Activated T-helper 1 cell treated with anti-CD3 and anti-CD28 coated beads, Interleukin-12 subunit alpha, Interleukin-12 subunit beta, Interleukin-2, Interleukin-4 antibody, amounts not matched to agents 30 ng/mL and 10 ng/mL and 1 ng/mL, durations not matched to agents 14 hours and 24 hours and 36 hours (primary cell): ENCODE measurements at places on chromosomes 1 and 21.
A peak's percentile ranks its signal among the peaks of the same experiment; 100 is the strongest.

GRCh38 chr1:38256072-38256471 is 209.5 kb upstream of the POU3F1 start:
- DNase-seq, result no peak

DNA sequence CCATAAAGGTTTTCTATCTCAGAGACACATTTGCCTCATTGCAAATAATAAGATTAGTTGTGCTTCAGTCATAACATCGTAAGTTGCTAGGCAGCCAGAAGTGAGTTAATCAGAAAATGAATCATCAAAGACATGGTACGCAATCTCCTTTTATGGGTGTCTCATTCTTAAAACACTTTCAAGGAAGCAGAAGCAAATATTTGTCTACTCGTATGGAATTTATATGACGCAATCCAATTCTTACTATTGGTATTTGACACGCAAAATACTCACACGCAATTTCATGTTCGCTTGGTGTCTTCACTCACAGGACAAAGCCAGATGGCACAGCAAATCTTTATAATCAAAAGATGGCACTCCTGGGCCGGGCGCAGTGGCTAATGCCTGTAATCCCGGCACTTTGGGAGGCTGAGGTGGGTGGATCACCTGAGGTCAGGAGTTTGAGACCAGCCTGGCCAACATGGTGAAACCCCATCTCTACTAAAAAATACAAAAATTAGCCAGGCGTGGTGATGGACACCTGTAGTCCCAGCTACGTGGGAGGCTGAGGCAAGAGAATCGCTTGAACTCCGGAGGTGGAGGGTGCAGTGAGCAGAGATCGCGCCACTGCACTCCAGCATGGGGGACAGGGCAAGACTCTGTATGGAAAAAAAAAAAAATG is 56.4 kb downstream of the HLCS start:
- no peak for DNase-seq

DNA sequence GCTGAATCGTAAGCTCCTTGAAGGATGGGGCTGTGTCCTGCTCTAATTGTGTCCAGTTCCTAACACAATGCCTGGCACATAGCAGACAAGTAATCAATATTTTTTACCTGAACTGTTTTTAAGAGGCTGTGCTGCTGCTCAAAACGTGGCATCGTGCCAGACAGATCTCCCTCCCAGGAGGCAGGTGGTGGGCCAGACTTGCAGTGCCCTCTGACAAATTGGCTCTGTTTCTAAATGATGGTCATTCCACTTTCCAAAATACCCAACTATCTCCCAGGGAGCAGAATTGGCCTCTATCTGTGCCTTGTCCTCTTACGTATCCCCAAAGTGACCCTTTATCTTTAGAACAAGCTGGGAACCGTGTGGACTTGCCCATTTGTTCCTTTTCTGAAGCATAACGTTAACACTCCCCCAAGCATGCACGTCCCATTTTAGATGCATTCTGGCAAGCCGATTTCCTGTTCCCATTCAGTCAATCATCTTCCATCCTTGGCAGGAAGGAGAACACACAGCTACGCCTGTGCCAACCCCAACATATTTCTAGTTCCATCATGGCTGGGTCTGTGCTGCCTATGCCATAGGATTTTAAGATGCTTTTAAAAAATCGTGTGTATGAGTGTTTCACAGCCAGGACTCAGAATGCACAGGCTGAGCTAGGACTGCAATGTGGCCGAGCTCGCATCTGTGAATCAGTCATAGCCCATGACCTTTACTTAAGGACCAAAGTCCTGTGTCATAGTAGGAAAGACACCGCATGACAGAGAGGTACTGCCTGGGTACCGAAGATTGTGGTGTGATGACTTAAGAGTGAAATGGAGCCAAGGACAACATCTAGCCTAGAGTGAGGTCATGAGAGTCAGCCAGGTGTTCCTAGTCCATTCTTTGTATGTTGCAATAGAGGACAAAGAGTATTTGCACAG is 408.6 kb downstream of the PRDM2 start:
- no peak for DNase-seq

GRCh38 chr1:24098943-24099638 is 12.8 kb downstream of the MYOM3 start:
- no peak for DNase-seq

- no peak for DNase-seq
These were observed 95.9 kb downstream of the KCNJ15 start for GRCh38 chr21:38352536-38353219.

GRCh38 chr1:47514229-47514628 is 76.4 kb downstream of the FOXD2 start:
- DNase-seq, result no peak

- no peak for DNase-seq
These were observed 40.2 kb downstream of the LGR6 start for GRCh38 chr1:202233804-202234203.

DNA sequence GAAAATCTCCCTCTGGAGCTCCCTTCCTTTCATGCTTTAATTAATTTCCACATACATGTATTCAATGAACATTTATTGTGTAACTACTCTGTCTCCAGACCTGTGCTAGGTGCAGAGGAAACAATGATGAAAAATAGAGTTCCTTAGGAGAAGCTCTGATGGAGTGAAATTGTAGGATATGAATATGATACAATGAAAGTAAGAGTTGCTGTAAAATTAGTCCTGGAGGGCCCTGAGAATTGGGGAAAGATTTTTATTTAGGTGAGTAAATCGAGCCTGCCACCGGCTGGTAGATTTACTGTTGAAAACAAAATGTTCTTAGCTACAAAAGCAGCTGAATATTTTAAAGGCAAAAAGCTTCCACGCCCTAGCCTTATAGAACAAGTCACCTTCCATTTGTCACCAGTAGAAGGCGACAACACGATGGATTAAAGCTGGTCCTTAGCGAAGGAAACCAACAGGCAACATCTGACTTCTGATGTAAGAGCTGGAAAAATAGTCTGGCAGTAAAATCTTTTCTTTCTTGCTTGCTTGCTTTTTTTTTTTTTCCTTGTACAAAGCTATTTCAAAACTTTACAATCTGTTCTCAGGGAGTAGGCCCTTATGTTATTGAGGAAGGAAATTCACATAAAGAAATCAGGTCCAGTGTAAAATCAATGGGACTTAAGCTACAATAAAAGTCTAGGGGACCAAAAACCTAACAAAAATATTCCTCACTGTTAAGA is 82.0 kb upstream of the ROR1 start:
- DNase-seq, result peak; percentile 4

DNA sequence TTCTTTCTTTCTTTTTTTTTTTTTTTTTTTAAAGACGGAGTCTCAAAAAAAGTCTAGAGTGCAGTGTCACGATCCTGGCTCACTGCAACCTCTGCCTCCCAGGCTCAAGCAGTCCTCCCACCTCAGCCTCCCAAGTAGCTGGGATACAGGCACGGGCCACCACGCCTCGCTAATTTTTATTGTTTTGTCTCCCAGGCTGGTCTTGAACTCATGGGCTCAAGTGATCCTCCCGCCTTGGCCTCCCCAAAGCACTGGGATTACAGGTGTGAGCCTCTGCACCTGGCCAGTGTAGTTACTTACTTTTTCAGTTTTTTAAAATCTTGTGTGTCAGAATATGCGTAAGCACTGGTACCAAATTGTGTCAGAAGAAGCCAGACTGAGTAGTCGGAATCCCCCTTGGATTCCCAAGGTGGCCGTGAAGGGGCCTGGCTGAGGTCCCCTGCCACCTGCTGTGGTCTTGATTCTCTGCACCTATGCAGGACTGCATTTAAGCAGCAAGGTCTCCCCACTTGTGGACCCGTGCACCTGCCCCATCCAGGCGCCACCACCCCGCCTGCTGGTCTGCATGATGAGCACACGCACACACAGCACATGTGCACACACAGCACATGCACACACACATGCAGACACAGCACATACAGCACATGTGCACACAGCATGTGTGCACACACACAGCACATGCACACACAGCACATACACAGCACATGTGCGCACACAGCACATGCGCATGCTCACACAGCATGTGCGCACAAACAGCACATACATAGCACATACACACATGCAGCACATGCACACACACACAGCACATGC is 47.5 kb downstream of the PCNT start:
- no peak for DNase-seq

DNA sequence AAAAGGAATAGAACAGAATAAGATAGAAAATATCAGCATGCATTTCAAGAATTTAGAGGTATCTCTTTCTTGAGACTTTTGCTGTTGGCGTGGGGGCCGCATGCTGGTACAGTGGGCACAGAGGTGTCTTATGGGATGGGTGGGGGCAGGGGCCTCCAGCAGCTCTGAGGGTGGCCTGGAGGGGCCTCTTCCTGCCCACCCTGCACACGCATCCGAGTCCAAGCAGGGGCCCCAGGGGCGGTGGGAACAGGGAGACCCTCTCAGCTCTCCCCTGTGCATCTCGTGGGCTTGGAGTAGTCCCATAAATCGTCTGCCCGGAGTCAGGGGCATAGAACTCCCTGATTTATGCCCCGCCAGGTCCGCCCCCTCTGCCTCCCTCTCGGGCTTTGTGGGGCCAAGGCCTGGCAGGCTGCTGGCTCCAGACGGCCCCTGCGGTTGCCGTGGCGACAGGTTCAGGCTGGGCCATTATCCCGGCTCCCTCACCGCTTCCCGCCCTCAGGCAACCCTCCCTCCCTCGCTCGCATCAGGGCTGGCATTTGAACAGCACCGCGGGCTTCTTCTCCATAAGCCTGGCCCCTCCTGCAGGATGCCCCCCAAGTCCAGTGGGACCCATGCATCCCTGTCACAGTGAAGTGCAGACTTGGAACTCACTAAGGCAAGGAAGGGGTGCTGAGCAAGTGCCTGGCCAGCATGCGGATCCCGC is 133.2 kb upstream of the ZBTB40 start:
- no peak for DNase-seq

- no peak for DNase-seq
These were observed 231.0 kb upstream of the JUN start for GRCh38 chr1:59014827-59015226.

DNA sequence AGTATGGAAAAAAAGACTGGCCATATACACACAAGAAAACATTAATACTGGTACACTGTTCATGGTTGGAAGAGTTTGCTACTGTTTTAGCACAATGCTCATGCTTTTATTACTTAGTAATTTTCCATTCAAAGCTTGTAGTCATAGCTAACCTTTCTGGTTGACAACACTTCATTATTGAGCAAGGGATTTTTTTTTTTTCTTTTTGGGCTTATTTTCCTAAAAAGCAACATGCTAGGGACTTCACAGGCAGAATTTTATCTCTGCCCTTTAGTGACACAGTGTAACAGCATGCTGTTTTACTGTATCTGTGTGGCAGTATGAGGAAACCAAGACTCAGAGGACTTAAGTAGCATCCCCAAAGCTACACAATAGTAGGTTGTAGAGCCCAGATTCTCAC is 58.5 kb downstream of the FGGY start:
- no peak for DNase-seq

DNA sequence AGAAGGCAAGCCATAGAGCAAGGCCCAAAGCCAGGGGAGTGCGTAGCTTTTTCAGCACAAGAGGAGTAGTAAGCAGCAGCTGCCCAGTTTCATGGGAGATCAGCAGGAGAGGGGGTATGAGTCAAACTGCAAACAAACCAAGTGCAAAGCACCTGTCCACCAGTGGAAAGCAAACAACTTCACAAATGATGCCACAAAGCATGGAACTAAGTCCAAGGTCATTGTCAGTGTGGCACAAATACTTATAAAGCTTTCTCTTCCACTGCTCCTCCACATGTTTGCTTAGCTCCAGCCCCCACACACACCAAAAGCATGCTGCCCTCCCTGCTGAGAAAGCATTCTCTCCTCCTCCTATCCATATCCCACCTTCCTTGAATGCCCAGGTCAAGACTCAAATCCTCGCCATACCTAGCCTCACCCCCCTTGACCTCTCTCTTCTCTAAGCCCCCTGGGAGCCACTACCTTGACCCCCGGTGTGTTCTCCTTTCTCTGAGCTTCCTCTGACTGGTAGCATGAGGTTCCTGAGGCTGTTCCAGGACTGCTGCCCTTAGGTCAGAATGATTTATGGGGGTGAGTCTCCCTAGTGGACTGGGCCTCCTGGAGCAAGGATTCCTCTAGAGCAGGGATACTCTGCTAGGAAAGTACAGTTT is 70.4 kb downstream of the DMAP1 start:
- DNase-seq, result no peak

GRCh38 chr1:193131266-193131860 is 9.5 kb downstream of the CDC73 start:
- no peak for DNase-seq

DNA sequence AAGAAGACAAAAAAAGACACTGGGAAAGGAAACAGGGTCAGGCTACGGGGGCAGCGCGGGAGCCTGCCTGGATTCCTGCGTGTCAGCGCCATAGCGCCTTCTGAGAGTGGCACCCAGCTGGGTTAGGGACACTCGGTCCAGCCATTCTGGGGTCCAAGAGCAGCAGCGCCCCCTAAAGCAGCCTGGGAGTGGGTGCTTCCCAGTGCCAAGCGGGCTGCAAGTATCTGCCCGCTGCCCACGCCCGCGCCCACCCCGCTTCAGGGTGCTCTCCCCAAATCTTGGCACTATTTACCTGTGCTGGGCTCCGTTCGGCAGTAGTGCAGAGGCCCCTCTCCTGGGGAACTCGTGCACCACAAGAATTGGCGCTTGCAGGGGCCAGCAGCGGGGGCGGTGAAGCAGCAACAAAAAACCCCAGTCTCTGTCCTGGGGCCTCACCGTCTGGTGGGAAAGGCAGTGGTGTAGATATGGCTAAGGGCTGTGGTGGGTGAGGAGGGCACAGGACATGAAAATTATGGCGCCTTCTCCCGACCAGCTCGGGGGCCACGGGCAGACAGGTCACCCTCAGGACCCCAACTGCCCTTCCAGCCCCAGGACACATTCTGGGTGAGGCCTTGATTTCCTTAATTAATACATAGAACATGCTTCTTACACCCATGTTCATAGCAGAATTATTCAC is 24.1 kb upstream of the LBR start:
- no peak for DNase-seq

- DNase-seq, result no peak
These were observed 21.5 kb downstream of the NDUFS5 start for GRCh38 chr1:39047374-39048229.

- DNase-seq, result no peak
These were observed 186.9 kb upstream of the ADGRL4 start for GRCh38 chr1:79193211-79194079.
